ENCODE measurements at places on chromosomes 4 and X.
A peak's percentile ranks its signal among the peaks of the same experiment; 100 is the strongest.

DNA sequence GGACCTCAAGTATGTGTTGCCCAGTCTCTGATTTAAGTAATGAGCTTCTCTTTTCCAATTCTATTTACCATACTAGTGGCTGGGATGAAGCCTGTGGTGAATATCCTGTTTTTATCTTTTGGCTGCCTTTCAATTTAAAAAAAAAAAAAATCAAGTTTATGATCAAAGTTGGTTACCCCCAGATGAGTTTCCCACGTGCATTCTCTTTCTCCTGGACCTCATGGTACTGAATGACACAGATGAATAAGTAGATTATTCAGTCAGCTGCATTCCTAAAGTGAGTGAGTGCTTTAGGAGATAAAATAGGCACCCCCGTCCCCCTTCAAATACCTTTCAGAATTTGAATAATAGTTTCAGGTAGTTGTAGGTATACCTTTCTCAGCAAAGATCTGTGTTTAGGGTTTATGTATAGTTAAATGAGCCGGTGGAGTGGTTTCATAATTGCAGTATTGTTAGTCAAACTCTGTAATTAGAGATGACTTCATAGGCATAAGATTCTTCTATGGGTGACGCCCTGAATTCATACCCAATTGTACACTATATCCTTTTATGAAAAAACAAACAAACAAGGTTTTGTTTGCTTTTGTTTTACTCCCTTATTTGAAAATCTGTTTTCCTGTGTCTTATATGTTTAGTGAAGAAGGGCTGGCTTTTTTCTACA, 41.9 kb downstream of the PLS3 start:
- DNase-seq, result no peak

- DNase-seq, result no peak
Measured at GRCh38 chr4:111475001-111475400, 670.3 kb upstream of the FAM241A start.

DNA sequence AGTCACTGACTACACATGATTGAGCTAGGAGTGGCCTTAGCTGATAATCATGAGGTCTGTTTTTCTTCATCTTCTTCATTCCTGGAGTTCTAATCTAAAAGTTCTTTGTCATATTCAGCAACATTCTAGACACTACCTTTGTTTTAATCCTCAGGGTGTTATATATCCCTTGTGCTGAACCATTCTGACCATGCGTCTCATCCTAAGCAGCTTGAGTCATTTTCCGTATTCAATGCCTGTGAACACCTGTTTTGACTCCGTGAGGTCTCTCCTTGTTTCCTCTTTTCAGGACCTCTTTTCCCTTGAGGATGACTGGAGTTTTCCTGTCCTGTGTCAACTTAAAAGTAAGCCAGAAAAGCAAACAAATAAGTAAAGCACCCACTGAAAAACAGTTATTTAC, 597.9 kb downstream of the GBA3 start:
- peak; percentile 20 for DNase-seq

- peak; percentile 8 for DNase-seq
Measured at GRCh38 chr4:152385551-152385950, 150.3 kb downstream of the FBXW7 start.

DNA sequence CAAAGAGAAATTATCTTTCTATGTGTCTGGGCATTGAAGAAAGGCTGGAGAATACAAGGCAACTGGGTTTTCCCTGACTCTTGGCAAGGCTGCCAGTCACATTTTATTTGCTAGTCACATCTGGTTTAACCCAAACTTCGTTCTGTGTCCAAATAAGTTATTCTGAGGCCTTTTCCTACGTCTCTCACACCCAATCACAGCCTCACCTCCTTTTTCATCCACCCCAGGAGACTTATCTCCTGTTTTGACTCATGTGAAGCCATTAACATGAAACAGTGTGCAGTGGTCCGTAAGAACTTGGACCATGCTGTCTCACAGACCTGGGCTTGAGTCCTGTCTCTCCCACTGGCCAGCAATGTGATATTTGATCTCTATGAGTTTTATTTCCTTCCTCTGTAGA, 59.3 kb downstream of the CNGA2 start:
- DNase-seq, result no peak

- no peak for DNase-seq
Measured at GRCh38 chrX:123738378-123738940, 5.6 kb upstream of the THOC2 start.

GRCh38 chr4:183392377-183392776, 52.1 kb upstream of the CDKN2AIP start:
- no peak for DNase-seq

DNA sequence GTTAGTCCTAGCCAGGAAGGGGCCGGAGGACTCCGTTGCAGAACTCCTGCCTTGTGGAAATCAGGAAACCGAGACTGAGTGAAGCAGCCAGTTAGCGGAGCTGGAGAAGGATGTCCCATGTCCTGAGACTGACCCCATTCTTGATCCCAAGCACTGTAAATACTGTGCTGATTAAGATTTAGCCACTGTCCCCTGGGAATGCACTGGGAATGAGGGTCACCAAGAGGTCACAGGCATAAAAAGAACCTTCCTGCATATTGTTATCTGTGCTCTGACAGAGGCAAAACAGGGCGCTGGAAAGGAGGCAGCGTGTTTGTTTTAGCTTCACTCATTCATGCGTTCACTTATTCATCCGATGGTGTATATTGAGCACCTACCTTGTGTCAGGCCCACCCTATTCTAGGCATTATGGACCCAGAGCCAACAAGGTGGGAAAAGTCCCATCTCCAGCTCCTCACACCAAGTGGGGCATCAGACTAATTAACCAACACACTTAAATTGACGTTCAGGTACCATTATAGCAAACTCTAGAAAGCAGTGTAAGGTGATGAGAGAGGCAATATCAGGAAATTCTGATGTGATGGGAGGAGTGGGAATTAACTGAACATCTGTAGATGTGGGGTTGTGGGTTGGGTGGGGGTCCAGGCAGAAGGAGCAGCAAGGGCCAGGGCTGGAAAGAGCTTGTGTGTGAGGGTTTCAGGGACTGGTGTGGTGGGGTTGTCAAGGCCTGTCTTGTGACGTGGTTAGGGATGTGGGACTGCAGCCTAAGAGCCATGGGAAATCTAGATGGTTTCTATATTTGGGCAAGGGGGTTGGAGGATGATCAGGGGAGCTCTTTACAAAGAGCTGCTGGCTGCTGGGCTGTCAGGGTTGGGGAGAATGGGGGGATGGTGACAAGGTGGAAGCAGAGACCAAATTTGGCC, 10.6 kb upstream of the SLC2A9 start:
- DNase-seq, result no peak

DNA sequence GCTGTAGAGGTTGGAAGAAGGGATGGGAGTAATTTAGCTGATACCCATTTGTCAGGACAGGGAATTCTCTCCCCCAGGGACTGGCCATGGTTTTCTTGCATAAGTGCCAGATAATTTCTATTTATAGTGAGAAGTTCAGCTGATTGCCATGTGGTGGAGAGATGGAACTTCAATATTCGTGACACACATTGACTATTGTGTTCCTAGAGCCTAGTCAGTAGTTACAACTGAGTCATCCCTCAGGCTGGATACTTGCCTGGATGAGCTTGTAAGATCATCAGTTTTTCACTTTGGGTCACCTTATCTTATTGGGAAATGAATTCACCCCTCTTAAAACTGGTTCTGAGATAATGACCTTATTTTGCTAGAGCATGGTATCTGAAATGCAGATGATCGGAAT, 32.2 kb downstream of the CFAP299 start:
- no peak for DNase-seq
